Stimulated activated CD8-positive, alpha-beta memory T cell treated with anti-CD3 and anti-CD28 coated beads, Interleukin-2, amount 100 ng/mL, for 48 hours (primary cell): ENCODE measurements at places on chromosomes 11 and 22.

DNA sequence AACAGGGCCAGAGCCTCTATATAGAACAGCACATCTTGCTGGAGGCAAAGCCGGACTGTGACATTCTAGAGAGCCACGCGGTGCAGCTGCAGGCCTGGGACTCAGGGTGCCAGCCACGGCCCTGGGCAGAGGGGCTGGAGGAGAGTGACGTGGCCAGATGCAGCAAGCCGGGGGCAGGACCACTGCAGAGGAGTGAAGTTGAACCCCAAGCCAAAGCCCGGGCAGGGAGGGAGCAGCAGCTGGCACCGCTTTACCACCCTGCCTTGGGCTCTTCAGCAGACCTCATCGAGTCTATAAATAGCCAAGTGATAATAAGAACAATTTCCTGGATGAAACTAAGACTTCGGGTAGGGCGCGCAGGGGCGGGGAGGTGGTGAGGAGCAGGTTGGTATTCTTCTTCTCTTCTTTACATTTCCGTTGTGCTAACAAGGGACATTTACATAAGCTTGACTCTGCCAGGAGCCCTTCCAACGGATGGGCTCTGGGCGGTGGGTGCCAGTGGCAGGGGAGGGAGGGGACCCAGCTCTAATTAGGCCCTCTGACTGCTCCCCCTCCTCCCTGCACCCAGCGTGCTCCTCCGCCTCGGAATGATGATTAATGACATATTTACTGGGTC, 110.2 kb downstream of the ST3GAL4 start:
- DNase-seq = no peak

DNA sequence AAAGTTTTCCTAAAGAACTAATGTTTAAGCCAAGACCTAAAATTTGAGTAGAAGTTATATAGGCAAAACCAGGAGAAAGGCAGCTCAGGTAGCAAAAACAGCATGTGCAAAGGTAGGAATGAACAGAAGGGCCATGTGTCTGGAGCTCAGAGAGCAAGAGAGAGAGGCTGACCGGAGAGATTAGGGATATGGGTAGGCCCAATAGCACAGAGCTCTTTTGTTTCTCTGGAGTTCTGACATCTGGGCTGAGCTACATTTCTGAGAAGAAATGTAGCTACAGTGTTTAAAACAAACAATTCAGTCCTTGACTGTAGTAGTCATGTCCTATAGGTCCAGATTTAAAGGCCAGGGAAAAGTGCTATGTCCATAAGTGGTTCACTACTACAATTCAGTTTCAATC, 4.5 kb downstream of the C11orf97 start:
- no peak for DNase-seq

- DNase-seq = no peak
Observed at GRCh38 chr11:18721561-18722292, 4.3 kb downstream of the IGSF22 start.

DNA sequence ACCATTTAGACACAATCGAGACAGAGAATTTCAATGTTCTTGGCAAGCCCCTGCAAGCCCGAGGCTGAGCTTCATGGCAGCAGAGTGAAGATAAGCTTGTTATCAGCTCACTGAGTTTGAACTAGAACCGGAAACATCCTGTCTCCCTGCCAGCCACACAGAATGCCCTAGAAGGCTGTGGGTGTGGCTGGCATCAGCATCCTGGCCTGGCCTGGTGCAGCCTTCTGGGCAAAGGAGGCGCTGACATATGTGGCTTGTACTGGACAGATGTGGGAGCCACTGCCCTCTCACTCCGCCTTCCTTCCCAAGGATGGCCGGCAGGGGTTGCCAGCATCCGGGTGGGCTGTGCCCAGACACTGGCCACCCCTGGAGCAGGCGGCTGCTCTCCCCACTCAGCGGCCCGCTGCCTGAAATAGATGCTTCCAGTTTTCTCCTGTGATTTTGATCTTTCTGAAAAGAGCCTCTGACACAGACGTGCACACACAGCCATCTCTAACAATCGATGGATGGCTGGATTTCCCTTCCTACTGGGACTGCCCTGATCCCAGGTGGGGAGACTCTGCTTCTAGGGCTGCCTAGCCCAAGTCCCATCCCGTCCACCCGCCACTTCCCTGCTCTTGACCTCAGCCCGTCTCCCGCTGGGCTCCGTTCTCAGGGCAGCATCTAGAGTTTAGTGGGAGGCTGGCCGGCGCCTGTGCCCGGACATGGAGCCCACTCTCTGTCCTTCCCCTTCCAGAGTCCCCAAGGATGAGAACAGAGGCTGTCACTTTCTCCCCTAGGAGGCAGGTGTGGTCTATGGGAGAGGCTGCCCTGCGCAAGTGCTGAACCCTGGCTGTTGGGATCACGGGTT, 149.7 kb downstream of the CTTN start:
- no peak for DNase-seq

GRCh38 chr22:41873391-41873790, 40.5 kb downstream of the SREBF2 start:
- no peak for DNase-seq

DNA sequence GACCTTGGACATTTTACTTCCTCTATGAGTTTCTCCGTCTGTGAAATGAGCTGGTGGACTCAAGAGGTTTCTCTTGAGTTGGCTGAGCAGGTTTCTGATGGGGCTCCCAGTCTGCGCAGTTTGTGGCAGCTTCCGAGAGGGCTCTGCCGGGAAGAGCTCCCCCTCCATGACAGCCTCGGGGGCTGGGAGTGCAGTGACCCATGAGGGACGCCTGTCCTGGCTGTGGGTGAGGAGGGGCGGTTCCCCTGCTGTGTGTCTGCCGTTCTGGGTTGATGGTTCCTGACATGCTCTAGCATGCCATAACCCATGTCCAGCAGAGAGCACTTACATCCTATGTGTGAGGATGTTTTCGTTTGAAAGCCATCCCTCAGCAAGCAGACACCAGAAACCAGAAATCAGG, 14.8 kb downstream of the CSF2RB start:
- no peak for DNase-seq

DNA sequence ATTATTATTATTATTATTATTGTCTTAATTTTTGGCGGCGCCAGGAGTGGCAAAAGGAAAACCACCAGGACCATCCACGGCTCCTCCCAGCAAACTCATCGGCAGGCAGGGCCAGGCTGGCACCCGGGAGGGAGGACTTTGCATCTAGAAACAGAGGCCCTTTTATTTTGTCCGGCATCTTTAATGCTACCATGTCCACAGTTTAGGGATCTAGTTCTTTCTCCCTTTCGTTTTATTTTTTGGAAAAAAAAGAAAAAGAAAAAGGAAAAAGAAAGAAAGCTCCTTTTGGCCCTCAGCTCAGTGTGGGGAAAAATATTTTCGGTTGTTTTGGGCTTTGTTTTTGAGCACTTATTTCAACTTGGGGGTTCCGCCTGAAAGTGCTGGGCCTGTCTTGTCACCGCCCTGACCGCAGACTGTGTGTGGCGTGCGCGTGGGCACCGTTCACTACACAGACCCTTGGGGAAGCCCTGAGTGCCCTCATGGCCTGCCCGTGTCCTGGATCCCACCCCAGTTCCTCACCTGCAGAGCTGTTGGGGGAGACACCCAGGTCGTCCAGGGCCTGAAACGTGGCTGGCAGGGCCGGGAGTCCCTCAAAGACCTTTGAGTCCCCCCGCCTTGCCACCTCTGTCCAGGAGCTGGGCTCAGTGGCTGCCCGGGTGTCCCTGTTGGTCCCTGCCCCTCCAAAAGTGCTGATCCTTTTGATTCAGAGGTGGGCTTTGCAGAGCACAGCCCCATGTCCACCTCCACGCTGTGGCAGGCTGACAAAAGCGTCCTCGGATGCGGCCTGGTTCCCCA, 69.1 kb upstream of the PPARA start:
- DNase-seq = no peak

- DNase-seq = no peak
Observed at GRCh38 chr11:65355776-65356393, 1.3 kb downstream of the TIGD3 start.

DNA sequence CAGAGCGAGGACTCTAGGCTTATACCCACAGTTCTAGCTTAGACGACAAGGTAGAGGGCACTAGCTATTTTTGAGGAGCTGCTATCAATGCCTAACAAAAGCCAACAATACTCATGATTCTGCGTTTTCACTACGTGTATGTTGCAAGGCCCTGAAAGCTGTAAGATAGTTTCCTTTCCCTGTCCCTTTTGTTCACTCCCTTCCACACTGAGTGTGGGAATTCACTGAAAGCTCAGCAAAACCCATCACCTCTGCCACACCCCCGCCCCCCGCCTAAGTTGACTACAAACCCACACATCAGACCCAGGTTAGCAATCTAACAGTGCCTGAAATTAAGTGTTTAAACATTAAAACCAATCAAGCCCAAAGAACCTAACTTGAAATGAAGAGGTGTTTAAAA, 6.2 kb upstream of the LDLRAD3 start:
- no peak for DNase-seq

DNA sequence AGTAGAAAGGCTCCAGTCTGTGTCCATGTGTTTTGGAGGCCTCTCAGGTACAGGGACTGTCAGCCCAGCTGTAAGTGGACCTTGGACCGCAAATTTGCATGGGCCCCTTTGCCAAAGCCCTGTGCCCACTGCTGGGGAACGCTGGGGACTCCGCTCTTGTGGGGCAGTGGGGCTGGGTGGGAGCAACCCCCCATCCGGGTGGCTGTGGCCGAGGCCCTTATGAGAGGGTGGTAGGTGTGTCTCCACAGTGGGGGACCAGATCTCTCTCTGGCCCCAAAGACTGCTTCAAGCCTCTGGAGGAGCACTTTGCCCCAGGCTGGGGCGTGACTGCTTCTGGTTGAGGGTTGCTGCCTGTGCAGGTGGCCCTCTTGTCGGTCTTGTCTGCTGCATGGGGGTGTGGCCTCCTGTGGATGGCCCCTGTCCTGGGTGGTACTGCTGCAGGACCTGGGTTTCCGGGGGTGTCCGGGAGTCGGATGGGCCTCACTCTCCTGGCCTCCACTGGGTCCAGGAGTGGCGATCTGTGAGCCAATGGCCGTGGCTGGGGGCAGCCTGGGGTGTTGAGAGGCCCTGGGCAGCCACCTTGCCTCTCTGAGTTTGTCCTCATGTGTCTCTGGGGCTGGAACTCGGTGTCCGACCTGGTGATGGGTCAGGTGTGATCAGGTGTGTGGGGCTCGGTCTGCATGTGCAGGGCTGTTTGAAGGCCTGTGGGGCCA, 15.9 kb downstream of the KCNQ1 start:
- DNase-seq = no peak

GRCh38 chr11:72002841-72003775, 4.4 kb downstream of the IL18BP start:
- no peak for DNase-seq

DNA sequence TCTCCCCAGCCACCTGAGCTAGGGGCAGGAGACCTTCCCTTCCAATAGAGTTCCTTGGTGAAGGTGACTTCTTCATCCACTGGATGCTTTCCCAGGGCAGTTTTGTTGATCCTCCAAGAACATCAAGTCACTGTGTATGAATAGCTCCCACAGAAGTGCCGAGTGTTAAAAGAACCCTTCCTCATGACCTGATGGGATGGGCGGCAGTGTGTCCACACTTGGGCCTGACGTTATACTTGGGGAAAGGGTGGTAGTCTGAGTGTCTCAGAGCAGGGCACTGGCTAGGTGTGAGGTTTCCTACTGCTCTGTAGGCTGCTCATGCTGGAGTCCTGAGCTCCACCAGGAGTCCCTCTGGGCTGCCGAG, 7.6 kb upstream of the LYVE1 start:
- no peak for DNase-seq

- DNase-seq = no peak
Observed at GRCh38 chr11:18314784-18315523, 7.0 kb downstream of the HPS5 start.

GRCh38 chr22:35103761-35104160, 37.8 kb downstream of the ISX start:
- DNase-seq = no peak

GRCh38 chr11:121589946-121590537, 137.3 kb upstream of the SORL1-AS1 start:
- peak; percentile 24 for DNase-seq
